ENCODE measurements at places on chromosomes 12 and 14. TPM values are rescaled to one million over a fixed set of nuclear protein-coding genes. Genes with fewer than 3 reads are reported as not detected.

The IAPP gene
- not detected for total RNA-seq

DNA sequence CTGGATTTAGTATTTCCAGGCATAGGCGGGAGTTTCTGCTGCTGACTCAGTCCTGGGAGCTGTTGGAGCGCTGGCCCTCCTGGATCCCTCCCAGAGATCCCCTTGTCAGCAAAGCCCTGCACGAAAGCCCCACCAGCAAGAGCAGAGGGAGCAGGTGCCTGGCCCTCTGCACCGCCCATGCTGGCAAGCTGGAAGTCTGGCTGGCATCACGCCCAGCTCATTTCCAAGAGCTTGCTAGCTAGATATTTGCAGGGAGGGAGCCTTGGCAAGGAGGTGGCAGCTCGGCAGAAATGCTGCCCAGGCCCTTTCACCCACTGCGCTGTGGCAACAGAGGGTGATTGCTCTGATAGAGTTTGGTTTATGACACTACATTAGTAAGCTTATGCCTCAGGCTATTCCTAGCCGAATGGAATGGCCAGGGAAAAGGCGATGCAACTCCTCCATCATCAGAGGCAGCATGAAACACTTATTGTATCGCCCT lies 193.9 kb downstream of the EMP1 start:
- H3K27ac ChIP-seq = no peak overlapping the region
- H3K4me3 ChIP-seq = no peak overlapping the region
- H3K36me3 ChIP-seq = no peaks in the 10 kb centered on the region
- no peaks in the 10 kb centered on the region for H3K27me3 ChIP-seq

The NGDN gene
- 49.8 TPM for total RNA-seq

The OR6C2 gene
- total RNA-seq = not detected

DNA sequence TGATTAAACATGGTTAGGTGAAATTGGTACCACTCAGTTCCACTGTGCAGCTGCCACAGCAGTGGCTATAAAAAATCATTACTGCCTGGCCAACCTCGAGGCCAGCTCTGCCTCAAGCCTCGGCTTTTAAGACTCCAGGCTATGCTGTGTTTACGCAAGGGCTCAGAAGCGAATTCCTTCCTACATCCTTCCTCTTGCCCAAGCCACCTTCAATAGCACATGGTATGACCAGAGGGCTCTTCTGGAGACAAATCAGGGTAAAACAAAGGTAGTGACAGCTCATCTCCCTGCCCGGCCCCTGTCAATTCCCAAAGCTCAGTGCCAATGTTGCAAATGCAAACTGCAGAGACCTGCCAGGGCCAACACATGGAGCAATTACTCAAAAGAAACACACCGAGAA lies 31.9 kb downstream of the NUAK1 start:
- no peak overlapping the region for H3K27ac ChIP-seq
- no peak overlapping the region for H3K4me3 ChIP-seq
- peak; percentile 58 for DNase-seq

The PRKD1 gene
- total RNA-seq = 12.8 TPM

The BDKRB2 gene
- 73.1 TPM for total RNA-seq

The GSC gene
- total RNA-seq = not detected

The NID2 gene
- total RNA-seq = 102 TPM

The RNFT2 gene
- total RNA-seq = 1.7 TPM

DNA sequence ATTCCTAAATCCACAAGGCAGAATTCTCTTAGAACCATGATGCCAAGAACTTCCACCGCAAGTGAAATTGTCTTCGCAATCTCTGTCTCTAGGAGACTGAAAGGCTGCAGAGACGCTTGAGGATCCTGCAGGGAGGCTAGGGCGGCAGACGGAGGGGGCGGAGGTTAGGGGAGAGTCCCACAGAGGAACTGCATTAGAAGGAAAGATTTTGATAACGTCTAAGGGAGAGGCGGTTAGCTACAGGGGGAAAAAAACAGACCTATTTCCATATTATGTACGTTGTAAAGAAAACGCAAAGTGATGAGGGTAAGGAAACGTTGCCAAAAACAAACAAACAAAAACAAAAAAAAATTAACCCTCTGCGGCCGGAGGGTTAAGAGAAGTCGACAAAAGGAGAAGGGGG lies 595 bp downstream of the KLHL28 start:
- peak overlapping the region; percentile 65 for H3K27ac ChIP-seq
- H3K4me1 ChIP-seq = no peaks in the 10 kb centered on the region
- H3K36me3 ChIP-seq = no peaks in the 10 kb centered on the region
- H3K4me3 ChIP-seq = peak overlapping the region; percentile 68
- no peaks in the 10 kb centered on the region for H3K27me3 ChIP-seq

DNA sequence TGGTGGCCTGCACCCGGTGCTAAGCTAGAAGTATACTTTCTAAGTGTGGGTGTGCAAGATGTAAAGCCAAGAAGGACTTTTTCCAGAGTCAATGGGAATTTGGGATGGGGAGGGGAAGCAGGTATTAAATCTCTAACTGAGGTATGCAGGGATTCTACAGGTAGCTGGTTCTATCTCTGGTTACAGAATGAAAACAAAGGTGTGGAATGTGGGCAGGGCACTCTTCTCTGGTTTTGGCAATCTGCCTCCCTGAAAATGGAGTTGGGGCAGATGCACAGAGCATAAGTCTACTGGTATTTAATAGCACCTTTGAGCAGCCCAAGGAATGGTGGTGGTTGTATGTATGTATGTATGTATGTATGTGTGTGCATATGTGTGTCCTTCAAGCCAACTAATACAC lies 66.7 kb upstream of the PPP1R12A start:
- no peaks in the 10 kb centered on the region for H3K27me3 ChIP-seq
- no peaks in the 10 kb centered on the region for H3K4me1 ChIP-seq
- no peak for DNase-seq
- no peaks in the 10 kb centered on the region for H3K36me3 ChIP-seq

DNA sequence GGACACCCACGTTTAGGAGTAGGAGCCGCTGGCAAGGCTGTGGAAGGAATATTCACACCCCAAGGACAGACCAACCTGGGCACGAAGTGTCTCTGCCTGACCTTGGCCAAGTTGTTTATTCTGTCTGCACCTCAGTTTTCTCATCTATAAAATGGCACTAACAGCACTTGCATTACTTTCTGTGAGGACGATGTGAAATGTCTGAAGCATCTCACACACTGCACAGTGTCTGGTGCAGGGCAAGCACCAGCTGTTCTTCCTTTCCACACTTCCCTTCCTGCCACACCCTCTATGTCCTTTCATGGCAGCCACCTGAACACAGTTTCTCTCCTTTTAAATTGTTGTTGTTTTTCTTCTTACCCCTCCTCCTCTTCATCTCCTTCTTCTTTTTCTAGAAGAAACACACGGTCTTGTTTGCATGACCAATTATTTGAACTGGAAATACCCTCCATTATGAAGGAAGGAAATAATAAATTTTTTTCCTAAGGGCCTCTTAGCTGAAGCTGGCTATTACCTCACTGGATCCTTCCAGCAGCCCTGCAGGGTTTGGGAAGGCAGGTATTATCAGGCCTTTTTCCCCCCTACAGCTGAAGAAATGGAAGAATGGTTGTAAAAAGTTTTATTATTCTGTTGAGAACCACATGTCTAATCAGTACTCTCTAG lies 42.9 kb upstream of the ATP23 start:
- H3K27ac ChIP-seq = peak overlapping the region; percentile 97
- peaks cover 48% of the 10 kb centered on the region for H3K4me1 ChIP-seq
- H3K4me3 ChIP-seq = no peak overlapping the region
- H3K36me3 ChIP-seq = no peaks in the 10 kb centered on the region

DNA sequence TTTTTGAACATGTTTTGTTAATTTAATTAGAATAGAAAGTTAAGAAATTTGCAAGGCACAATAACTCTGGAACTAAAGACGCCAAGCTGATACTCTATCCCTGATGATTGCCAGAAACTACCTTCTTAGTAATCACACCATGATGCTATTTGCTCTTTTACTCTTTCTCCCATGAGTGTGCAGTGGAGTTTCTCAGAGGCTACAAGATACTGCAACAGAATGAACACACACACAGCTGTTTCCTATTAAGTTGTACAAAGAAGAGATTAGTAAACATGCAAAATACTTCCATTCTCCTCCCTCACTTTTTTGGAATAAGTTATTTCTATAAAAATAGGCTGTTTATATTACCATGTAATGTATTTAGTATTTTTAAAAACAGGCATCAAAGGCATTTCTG lies 1367.5 kb downstream of the AACS start:
- no peak overlapping the region for H3K27ac ChIP-seq
- no peaks in the 10 kb centered on the region for H3K4me1 ChIP-seq
- no peak overlapping the region for H3K4me3 ChIP-seq

- peak overlapping the region; percentile 89 for H3K27ac ChIP-seq
- no peaks in the 10 kb centered on the region for H3K27me3 ChIP-seq
- peak overlapping the region; percentile 87 for H3K4me3 ChIP-seq
Observed at GRCh38 chr14:102085948-102086708, 716 bp downstream of the HSP90AA1 start.
